ENCODE measurements at places on chromosomes 4 and X.
A peak's percentile ranks its signal among the peaks of the same experiment; 100 is the strongest.

GRCh38 chr4:184529283-184529682, 54.9 kb upstream of the IRF2 start:
- DNase-seq, result peak; percentile 97

GRCh38 chr4:127131527-127131926, 501.2 kb upstream of the INTU start:
- no peak for DNase-seq

- no peak for DNase-seq
Measured at GRCh38 chr4:135739354-135739753, 1537.8 kb upstream of the PABPC4L start.

DNA sequence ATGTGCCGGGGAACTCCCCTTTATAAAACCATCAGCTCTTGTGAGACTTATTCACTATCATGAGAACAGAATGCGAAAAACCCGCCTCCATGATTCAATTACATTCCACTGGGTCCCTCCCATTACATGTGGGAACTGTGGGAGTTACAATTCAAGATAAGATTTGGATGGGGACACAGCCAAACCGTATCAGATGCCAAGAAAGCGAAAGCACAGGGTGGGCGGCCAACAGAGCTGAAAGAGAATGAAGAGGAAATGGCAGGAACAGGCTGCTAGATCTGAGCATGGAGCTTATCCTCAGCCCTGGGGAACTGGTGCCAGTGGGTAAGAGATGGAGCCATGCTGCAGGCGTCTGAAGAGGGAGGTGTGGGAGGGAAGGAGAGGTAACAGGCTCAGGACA, 117.7 kb upstream of the PNPLA4 start:
- no peak for DNase-seq

- DNase-seq, result no peak
Measured at GRCh38 chr4:93436000-93436626, 392.4 kb upstream of the ATOH1 start.

DNA sequence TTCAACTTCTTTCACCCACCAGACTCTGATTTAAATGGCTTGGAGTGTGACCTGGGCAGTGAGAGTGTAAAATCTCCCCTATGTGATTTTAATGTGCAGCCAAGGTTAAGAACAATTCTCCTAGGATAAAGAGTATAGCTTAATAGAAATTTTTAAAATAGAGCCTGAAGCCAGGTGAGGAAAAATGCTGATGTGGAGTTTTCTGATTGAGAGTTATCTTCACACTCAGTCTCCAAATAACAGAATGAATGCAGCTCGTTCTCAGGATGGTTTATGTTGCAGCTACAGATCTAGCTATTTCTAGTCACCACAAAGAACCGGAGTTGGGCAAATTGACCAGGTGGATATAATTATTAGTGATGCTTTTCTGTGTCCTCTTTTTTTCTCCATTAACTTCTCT, 70.7 kb downstream of the MOSPD2 start:
- DNase-seq, result no peak

- no peak for DNase-seq
Measured at GRCh38 chrX:68991691-68992345, 163.0 kb downstream of the EFNB1 start.

DNA sequence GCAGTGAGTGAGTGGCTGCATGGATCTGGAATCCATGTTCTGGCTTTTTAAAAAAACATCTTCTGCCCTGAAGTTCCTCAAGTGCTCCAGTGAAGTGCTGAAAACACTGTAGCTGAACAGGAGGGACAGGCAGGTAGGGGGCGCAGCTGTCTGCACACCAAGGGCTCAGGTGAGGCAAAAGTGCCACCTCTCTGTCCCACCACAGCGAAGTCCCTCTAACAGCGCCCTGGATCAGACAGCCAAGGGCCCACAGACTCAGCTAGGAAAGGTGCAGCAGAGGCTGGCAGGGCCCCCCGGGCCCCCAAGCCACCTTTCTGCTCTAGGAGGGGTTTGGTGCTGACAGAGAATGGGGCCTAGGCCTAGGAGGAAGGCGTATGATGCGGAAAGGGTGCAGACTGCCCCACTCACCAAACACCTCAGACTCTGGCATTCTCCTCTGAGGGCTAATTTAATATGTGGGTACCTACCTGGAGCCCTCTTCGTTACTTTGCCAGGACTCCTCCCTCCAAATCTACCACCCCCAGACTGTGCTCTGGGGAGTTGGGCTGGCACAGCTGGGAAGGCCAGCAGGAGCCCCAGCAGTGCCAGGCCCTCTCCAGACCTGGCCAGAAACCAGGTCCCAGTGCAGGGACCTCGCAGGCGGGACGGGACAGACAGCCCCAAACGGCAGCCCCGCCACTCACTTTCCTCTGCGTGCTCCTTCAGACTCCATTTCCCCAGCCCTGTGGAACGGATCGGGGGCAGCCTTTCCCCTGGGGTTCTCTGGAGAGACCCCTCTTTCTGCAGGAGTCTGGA, 73.7 kb downstream of the ENPP6 start:
- DNase-seq, result no peak

DNA sequence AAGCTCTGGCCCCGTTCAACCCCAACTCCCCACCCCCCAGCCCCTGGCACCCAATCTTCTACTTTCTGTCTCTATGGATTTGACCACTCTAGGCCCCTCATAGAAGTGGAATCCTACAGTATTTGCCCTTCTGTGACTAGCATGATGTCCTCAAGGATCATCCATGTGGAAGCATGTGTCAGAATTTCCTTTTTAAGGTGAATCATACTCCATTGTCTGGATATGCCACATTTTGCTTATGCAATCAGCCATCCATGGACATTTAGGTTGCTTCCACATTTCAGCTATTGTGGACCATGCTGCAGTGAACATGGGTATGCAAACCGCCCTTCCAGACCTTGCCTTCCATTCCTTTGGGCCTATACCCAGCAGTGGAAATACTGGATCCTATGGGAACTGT, 15.5 kb downstream of the CCNQ start:
- no peak for DNase-seq

DNA sequence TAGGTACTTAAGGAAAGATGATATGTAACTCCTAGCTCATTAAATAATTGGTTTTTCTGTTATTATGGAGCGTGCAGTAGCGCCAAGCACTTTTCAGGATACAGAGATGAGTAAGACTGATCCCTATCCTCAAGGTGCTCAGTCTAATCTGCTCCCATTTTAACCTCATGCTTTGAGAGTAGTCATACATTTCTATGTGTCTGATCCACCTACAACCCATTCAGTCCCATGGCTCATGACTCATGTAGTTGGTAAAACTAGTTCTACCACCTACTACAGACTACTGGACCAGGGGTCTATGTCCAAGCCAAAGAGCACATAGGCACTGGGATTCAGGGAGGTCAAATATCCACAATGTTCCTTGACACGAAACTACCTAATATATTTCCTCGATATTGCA, 60.8 kb downstream of the TMEM154 start:
- DNase-seq, result peak; percentile 66

DNA sequence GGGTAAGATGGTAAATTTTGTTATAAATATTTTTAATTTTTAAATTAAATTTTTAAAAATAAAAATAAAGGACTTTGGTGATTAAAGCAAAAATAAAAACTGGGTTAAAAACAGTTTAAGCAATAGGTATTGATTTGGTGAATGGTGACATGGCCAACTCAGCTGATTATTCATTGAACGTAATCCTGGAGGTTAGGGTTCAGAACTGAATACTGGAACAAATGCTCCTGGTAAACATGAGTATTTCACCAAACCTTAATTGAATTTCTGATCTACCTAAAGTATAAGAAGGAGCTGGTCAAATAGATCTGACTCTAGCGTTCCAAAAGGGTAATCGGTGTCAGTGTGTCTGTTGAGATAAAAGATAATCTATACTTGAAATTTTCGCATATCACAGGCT, 141.8 kb downstream of the SHROOM3 start:
- DNase-seq, result no peak

GRCh38 chr4:7382634-7383014, 52.1 kb downstream of the PSAPL1 start:
- DNase-seq, result no peak

DNA sequence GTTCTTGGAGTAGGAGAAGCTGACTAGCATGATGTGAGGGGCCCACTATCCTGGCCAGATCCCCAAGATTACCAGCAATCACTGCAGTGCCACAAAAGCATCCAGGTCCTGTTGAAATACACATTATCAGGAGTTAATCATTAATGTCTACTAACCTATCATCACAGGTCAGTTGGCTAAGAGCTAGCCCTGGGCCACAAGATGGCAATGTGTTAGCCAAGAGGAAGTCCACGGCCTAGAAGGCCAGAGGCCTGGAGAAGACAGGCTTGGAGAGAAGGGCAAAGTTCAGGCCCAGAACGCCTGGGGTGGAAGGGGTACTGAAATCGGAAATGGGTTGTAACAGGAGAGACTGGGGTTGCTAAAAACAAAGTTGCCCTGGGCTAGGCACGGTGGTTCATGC, 19.9 kb upstream of the KIAA1210 start:
- DNase-seq, result no peak

- no peak for DNase-seq
Measured at GRCh38 chrX:10158279-10159144, 1.7 kb downstream of the CLCN4 start.

GRCh38 chr4:159107203-159107925, 4.5 kb downstream of the RAPGEF2 start:
- peak; percentile 21 for DNase-seq

DNA sequence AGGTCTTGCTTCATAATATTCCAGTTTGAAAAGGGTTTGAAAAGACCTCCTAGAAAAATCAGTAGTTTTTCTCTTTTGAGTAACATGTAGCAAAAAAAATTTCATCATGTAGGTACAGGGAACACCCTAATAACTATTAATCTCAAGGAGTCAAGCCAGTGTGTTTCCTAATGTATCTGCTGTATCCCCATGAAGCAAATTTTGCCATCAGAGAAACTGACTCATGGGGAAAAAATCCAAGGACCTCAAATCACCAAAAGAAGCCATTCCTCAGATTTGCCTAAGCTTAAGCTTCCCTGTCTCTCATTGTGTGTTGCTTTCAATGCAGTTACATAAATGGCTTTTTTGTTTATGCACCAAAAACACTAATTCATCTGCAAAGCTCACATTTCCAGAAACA, 29.7 kb downstream of the F9 start:
- DNase-seq, result no peak

GRCh38 chr4:181588733-181589302, 654.4 kb upstream of the TENM3 start:
- no peak for DNase-seq

GRCh38 chr4:87228262-87228860, 7.9 kb upstream of the KLHL8 start:
- no peak for DNase-seq

DNA sequence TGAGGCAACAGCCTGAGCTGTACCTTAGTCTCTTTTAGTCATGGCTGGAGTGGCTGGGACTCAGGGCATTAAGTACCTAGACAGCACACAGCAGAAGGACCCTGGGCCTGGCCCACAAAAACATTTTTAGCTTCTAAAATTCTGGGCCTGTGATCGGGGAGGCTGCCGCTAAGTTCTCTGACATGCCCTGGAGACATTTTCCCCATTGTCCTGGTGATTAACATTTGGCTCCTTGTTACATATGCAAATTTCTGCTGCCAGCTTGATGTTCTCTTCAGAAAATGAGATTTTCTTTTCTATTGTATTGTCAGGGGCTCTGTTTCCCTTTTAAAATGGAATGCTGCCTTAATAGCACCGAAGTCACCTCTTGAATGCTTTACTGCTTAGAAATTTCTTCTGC, 952.4 kb downstream of the TRAM1L1 start:
- no peak for DNase-seq

DNA sequence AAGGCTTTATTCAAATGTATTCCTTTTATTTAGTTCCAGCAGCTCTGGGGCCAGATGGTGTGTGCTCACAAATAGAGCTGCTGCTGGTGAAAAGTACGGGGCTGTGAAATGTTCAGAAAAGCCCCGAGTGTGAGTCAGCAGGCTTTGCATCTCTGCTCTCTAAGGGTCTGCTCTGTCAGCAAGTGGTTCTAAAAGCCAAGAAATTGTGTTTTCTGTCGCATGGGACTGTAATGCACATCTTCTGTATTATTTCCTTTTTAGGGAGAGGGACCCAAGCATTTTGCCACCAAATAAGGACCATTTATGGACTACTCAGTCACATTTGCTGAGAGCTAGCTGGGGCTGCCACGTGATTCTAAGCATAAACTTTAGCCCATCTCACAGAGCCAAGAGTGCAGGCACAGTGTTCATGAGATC, 82.9 kb upstream of the NHS start:
- no peak for DNase-seq

DNA sequence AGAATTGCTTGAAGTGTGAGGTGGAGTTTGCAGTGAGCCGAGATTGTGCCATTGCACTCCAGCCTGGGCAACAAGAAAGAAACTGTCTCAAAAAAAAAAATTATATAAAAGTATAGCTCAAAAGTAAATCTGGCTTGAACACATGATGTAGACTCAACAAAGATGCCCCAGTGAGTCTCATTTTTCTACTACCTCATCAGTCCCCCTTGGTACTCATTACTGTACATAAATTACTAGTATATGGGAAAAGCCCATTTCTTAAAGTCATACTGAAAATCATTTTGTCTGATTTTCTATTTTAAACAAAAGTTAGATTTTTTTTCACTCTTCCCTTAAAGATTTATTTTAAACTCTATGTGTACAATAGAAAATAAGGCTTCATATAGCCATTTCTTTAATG, 39.2 kb downstream of the FAM241A start:
- DNase-seq, result no peak

DNA sequence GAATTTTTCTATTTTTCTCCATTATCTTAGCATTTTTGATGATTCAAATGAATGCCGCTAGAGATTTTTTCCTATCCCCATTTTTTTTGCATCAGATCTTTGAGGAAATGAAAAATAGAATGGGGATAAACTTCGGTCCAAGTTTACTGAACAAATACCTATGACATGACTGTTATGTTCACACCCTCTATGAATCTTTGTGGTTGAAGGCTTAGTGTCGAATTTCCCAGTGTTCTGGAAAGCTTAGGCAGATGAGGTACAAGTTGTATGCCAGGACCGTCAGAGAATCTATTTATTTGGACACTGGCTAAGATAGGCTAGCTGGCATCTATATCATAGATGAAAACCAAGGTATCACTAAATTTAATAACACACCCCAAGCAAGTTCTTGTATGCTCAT, 123.4 kb downstream of the SPCS3 start:
- DNase-seq, result peak; percentile 93

- peak; percentile 72 for DNase-seq
Measured at GRCh38 chr4:85720735-85721134, 245.8 kb downstream of the ARHGAP24 start.
